Head of caudate nucleus (tissue), 42 donors: ENCODE measurements at places on chromosomes 5 and 9.

GRCh38 chr5:62124266-62124665, 181.7 kb upstream of the KIF2A start:
- no peak for DNase-seq

DNA sequence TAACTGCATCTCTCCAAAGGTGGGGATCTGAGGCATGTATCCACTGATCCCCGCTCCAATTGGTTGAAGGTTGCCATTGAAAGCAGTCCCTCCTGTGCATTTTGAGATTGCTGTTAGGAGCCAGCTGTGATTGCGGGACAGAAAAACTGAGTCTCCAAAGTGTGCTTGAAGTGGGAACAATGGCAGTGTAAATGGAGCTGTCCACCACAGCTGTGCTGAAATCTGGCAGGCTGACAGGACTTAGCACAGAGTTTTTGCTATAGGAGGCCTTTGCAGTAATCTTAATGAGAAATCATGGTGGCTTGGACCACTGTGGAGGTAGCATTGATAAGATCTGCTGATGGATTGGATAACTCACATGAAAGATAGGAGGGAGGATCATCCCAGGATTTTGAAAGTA, 3.3 kb downstream of the RNF20 start:
- no peak for DNase-seq

DNA sequence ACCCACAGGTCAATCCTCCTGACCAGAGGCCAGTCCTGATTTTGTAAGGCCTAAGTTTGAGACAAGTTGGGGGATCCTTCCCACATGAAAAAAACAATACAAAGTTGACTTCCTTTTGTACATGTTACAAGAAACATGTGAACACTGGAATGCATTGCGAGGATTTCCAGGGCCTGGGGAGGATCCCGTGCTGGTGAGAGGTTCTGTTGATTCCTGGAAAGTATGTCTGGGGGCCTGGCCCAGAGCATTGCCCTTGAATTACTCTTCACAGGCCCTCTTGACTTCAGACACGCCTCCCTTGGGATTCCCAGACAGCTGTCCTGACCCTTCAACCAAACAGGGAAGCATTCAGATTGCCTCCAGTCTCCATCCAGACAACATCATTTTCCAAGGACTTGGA, 234.2 kb upstream of the IRX2 start:
- DNase-seq = no peak

- DNase-seq = no peak
Observed at GRCh38 chr5:149363936-149364335, 6.1 kb downstream of the PCYOX1L start.

GRCh38 chr5:62374090-62374489, 29.6 kb downstream of the DIMT1 start:
- no peak for DNase-seq
